ENCODE measurements at places on chromosomes 3 and 15. TPM values are rescaled to one million over a fixed set of nuclear protein-coding genes. Genes with fewer than 3 reads are reported as not detected.

DNA sequence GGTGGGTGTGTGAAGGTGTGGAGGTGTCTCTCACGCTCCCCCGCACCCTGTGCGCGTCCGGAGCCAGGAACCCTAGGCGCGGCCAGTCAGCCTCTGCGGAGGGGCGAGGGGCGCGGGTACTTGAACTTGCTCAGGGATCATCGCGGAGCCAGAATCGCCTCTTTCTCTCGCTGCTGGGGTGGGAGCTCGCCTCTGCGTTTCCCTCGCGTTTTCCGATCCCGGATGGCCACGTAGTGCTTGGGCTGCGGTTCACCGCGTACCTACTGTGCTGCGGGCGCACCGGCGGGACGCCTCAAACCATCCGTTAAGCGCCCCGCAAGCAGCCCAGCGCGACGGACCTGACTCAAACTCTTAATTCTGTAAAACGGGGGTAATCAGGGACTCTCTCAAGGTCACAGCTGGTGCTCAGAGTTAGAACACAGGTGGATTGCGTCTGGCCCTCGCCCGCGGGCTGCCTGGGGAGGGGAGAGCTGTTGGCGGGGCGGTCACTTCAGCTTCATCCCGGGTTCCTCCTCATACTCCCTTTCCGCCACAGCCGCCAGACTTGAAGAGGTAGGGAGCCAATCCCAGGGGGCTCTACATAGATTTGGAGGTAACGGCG, 686 bp downstream of the MYRIP start:
- H3K27me3 ChIP-seq, result peaks cover 27% of the 10 kb centered on the region
- no peak for DNase-seq
- no peak overlapping the region for H3K27ac ChIP-seq
- no peak overlapping the region for H3K4me3 ChIP-seq
- no peaks in the 10 kb centered on the region for H3K36me3 ChIP-seq

DNA sequence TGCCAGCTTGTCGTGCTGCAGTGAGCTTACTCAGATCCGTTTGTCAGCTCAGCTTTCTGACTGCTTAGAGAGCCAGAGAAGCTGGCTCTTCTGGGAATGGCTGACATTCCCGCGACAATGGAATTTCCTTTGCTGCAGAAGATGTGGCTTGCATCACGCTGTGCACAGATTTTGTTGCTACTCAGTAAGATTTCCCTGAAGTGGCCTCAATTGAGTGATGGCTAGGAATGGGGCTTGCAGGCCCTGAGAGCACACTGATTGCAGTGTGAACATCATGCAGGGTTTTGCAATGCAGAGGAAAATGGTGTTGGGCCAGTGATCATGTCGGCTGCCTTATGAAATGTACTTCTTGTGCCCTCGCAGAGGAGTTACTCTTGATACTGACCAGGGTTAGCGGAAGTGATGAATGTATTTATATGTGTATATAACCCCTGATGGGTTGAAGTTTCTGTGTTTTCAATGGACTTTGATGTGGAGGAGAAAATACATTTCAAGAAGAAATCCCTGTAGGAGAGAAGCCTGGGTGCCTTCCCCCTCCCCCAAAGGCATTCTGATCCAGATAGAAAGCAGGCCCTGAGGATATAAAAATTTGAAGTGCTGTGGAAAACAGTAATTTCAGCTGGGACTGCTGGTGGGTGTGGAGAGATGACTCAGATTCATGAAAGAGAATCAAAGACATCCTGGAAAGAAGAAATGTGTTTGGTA, 102.5 kb upstream of the PDZRN3 start:
- no peaks in the 10 kb centered on the region for H3K36me3 ChIP-seq
- H3K4me3 ChIP-seq, result no peak overlapping the region
- peak overlapping the region; percentile 57 for H3K27ac ChIP-seq
- peak; percentile 80 for DNase-seq
- H3K4me1 ChIP-seq, result peaks cover 11% of the 10 kb centered on the region
- no peaks in the 10 kb centered on the region for H3K27me3 ChIP-seq

DNA sequence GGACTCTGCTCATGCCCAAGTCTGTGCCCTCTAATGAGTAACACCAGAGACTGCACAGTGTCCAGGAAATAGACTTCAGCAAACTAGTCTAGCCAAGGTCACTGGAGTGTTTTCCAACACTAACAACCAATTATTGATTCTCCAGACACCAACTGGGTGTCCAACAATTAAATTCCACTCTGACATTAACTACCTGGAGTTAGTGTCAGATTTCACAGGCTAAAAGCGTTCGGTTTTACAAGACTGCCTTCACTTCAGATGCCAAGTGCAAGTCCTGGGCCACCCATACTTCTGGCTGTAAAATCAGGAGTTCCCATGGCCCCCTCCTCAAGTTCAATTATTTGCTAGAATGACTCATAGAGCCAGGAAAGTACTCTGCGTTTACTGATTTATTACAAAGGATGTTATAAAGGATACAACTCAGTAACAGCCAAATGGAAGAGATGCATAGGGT, 20.8 kb upstream of the CFAP161 start:
- peaks cover 3% of the 10 kb centered on the region for H3K4me1 ChIP-seq
- no peak for DNase-seq
- H3K27ac ChIP-seq, result no peak overlapping the region
- no peak overlapping the region for H3K4me3 ChIP-seq
- H3K36me3 ChIP-seq, result no peaks in the 10 kb centered on the region
- no peaks in the 10 kb centered on the region for H3K27me3 ChIP-seq

DNA sequence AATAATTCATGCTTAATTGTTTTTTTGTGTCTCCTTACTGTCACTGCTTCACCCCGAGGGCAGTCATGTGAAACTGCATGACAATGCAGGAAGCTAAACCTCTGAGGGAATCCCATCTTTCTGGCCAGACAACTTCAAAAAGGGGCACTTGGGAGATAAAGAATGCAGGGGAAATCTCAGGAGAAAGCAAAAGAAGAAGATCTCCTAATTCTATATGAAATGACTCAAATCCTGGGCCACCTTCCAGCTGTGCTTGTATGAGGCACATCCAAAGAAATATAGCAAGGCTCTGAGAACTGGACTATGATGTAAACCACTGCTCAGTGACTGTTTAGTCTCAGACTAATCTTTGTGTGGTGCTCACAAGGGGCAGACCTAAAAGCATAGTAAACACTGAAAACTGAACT, 22.6 kb upstream of the UMPS start:
- peak; percentile 84 for DNase-seq
- peaks cover 2% of the 10 kb centered on the region for H3K4me1 ChIP-seq
- H3K27ac ChIP-seq, result no peak overlapping the region
- no peak overlapping the region for H3K4me3 ChIP-seq
- no peaks in the 10 kb centered on the region for H3K27me3 ChIP-seq

DNA sequence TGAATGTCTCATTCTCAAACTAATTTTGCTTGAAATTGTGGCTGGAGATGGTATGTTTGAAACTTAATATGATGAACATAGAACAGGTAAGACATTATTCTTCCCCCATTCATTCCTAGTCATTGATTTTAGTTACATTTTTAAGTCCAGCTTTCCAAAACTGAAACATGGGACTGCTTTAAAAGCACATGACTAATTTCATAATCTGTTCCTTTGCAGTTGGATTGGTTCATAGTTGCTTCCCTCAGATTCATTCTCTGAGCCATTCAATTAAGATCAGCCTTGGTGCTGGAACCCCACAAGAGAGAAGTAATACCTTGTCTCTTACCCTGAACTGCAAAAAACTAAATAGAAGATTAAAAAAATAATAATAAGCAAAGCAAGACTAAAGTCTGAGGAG, 87.5 kb upstream of the TGFBR2 start:
- no peaks in the 10 kb centered on the region for H3K27me3 ChIP-seq
- no peak overlapping the region for H3K4me3 ChIP-seq
- DNase-seq, result peak; percentile 15
- no peaks in the 10 kb centered on the region for H3K36me3 ChIP-seq
- no peaks in the 10 kb centered on the region for H3K4me1 ChIP-seq

- DNase-seq, result no peak
- H3K36me3 ChIP-seq, result no peaks in the 10 kb centered on the region
- peak overlapping the region; percentile 24 for H3K4me3 ChIP-seq
- H3K4me1 ChIP-seq, result peaks cover 5% of the 10 kb centered on the region
Measured at GRCh38 chr3:52539010-52539653, 2.7 kb downstream of the UQCC5 start.

DNA sequence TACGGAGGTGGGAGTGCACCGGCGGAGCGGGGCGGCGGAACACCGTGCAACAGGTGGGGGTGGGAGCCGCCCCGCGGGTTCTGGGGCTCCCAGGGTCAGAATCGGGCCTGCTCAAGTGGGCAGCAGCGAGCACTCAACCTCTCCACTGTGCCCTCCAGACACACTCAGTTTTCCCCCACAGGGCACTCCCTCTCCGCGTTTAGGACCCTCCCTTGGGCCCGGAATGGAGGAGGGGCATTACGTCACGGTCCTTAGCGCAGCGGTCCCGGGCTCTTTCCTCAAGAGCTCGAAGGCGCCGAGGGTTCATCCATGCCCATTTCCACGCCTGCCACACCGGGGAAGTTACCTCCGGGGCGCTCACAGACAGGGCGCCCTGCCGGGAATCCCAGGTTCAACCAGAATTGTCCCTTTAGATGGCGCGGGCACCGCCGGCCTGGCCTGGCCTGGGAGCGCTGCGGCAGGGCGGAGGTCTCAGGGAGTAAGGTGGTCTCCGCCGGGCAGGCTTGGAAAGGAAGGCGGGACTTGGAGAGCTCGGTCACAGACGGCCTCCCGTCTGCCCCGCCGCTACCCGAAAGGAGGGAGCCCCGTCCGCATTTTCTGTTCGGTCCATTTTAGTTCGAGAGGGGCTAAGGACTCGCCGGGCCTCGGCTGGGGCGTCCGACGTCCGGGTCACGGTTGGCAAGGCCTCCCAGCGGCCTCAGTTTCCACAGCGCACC, 5.1 kb downstream of the RNU6-1 start:
- H3K4me3 ChIP-seq, result peak overlapping the region; percentile 12
- no peaks in the 10 kb centered on the region for H3K36me3 ChIP-seq
- peaks cover 7% of the 10 kb centered on the region for H3K4me1 ChIP-seq
- no peak overlapping the region for H3K27ac ChIP-seq
- peaks cover 68% of the 10 kb centered on the region for H3K27me3 ChIP-seq

- no peak for DNase-seq
- H3K27ac ChIP-seq, result no peak overlapping the region
Measured at GRCh38 chr15:42206406-42206805, 1.7 kb downstream of the VPS39 start.

LRRC58 gene
- total RNA-seq, result 21.1 TPM

ASB14 gene
- not detected for total RNA-seq

All from fibroblast of lung (primary cell).